ENCODE measurements at places on chromosomes 4 and X.

DNA sequence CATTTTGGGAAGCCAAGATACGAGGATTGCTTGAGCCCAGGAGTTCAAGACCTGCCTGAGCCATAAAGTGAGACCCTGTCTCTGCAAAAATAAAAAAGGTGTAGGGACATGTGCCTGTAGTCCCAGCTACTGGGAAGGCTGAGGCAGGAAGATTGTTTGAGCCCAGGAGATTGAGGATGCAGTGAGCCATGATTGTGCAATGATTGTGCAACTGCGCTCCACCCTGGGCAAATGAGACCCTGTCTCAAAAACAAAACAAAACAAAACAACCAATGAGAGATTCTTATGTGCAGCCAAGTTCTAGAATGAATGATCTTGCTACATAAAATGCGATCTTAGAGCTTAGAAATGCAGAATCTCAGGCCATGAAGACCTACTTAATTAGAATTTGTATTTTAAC lies 22.5 kb downstream of the SLC9B2 start:
- no peak for DNase-seq

- no peak for DNase-seq
These were observed 128.2 kb downstream of the ANAPC10 start for GRCh38 chr4:144969821-144970220.

- no peak for DNase-seq
These were observed 268.4 kb upstream of the MAGEB18 start for GRCh38 chrX:25869761-25870160.

DNA sequence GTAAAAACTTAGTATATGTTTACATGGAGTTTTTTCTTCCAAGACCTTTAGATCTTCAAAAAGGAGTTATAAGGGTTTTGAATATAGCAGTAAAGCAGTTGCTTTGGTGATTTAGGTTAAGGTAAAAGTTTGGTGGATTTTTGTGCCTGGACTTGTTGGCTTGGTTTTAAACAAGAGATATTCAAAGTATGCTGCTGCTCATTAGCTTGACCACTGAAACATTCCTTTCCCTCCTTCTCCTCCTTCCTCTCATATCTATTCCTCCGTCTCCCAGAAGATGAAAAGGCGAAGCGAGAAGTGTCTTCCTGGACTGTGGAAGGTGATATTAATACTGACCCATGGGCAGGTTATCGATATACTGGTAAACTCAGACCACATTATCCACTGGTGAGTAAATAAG lies 38.4 kb downstream of the METAP1 start:
- peak; percentile 70 for DNase-seq

DNA sequence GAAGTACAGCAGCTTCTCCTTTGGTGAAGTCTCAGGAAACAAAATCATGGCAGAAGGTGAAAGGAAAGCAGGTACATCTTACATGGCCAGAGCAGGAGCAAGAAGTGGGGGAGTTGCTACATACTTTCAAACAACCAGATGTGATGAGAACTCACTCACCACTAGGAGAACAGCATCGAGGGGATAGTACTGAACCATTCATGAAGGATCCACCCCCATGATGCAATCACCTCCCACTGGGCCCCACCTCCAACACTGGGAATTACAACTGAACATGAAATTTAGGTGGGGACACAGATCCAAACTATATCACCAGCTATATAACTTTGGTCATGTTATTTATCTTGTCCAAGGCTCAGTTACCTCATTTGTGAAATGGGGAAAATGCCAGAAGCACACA lies 159.4 kb downstream of the OPHN1 start:
- DNase-seq, result no peak

GRCh38 chrX:47628982-47629381 lies 748 bp downstream of the CFP start:
- DNase-seq, result no peak

GRCh38 chrX:80334583-80334982 lies 85.7 kb upstream of the TENT5D start:
- no peak for DNase-seq

DNA sequence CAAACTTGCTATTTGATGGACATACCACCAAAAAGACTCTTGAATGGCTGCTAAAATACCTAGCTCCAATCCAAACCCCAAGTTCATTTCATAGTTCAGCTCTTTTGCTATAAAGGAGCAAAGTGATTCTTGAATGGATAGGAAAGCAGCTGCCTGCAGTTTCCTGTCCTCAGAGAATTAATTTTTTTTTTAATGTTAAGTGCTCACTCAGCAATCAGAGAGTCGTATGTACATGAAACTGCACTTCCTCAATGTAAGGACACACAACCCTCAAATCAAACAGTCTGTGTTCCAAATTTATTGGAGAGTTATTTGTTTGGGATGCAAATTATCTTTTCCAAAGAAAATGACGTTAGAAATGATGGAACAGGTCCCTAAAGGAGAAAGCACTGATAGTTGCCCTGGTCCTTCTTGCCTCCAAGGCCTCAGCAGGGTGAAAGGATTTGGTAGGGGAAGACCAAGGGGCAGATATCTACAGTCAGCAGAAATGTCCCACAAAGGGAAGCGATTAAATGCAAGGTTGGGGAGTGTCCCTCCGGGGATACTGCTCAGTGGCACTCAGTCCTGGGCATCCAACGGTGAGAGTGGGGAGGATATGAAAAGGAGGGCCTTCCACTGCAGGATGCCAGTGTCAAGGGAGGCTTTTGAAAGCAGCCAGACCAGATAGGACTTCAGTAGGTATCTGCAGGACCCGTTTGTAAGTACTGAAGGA lies 67.2 kb upstream of the RASGEF1B start:
- no peak for DNase-seq

DNA sequence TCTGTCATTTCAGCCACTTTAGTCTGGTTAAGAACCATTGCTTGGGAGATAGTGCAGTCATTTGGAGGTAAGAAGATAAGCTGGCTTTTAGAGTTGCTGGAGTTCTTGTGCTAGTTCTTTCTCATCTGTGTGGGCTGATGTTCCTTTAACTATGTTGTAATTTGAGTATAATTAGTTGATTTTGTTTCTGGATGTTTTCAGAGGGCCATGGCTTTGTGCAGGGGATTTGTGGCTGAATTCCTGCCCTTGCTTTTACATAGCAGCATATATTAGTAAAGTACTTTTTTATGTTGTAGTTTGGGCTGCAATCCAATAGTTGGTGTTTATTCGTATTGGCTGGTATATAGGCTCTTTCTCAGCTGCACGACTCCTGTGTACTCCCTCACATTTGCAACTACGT lies 339.6 kb downstream of the ANKRD50 start:
- no peak for DNase-seq

DNA sequence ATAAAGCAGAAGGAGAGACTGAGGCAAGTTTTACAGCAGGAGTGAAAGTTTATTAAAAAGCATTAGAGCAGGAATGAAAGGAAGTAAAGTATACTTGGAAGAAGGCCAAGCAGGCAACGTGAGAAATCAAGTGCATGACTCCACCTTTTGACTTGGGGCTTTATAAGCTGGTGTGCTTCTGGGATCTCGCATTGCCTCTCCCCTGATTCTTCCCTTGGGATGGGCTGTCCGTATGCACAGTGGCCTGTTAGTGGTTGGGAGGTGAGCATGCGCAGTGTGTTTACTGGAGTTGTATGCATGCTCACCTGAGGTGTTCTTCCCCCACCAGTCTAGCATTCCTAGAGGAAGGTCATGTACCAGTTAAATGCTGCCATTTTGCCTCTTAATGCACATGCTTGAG lies 29.1 kb upstream of the C1QTNF7 start:
- DNase-seq, result no peak

- DNase-seq, result peak; percentile 83
These were observed at the start of gene ZCCHC12 for GRCh38 chrX:118823263-118824172. ZCCHC12 (plus strand) TSS chrX:118823824; CDS start chrX:118825245, 1,421 bp downstream.

GRCh38 chrX:116975517-116975916 lies 512.7 kb upstream of the CT83 start:
- no peak for DNase-seq

DNA sequence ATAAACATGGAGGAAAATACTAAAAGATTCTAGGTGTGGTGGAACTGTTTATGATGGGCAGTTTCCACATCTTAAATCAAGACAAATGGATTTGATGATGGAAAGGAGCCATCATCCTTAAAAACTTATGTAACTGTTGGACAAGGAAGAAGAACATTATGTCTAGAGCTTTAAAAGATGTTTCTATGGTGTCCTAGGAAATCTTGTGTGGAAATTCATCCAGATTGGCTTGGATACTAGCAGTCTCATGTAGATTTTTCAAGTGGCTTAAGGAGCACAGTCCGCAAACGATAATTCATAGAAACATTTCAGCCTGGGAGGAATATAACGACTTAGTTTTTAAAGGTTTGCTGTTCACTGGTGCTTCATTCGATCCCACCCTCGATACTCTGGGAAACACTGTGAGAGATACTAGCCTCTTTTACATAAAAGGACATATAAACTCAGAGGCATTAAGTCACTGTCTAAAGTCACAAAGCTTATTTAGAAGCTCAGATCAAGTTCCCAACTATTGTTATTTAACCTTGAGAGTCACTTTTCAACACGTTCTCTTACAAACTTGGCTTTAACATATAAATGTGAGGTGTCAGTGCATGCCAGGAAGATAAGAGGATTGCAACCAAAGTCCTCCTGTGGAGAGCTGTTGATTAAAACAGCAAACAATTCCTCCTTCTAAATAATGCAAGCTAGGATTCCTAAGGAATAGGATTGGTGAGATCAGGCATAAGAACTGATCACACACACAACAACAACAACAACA lies 135.7 kb upstream of the SCML1 start:
- DNase-seq, result no peak

DNA sequence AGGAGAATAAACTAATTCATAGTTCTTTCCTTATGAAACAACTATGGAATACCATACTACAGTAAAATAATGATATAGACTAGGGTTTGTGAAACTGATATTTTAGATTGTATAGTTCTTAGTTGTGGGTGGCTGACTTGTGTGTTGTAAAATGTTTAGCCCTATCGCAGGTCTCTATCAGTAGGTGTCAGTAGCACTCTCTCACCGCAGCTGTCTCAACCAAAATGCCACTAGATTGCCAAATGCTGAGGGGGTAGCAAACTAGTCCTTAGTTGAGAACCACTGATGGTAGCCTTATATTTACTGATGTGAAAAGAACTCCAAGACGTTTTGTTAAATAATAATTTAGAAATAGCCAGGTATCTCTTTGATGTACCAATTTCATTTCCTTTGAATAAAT lies 48.1 kb downstream of the RHOXF2B start:
- no peak for DNase-seq

GRCh38 chr4:180726611-180727010 lies 1516.6 kb upstream of the TENM3 start:
- no peak for DNase-seq

DNA sequence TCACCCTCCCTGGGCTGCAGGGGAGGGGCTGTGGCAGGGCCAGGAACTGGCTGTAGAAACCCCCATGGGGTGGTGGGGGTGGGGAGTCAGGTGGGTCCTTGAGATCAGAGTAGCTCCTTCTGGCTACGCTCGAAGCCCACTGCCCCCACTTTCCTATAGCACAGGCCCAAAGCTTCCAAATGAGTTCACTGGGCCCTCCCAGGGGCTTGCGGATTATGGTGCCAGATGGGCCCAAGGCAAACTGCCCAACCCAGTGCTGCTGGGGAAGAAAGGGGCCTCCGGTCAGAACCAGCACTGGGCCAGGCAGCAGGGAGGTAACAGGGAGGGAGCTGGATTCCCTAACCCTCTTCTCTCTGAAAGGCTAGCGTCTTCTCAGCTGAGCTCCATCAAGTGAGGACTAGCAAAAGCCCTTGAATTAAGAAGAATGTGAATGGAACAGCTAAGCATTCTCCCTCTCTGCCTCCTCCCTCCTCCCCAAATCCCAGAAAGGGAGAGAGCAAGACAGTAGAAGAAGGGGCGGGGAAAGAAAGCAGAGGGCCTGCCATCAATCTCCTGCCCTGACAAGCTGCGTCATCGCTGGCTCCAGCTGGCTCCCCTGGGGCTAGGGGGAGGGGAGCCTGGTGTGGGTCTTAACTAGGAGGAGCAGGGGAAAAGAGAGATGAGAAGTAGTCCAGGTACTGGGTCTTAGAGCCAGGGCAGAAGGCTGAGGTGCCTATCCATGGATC lies 34.7 kb downstream of the FRMPD3 start:
- DNase-seq, result peak; percentile 27

DNA sequence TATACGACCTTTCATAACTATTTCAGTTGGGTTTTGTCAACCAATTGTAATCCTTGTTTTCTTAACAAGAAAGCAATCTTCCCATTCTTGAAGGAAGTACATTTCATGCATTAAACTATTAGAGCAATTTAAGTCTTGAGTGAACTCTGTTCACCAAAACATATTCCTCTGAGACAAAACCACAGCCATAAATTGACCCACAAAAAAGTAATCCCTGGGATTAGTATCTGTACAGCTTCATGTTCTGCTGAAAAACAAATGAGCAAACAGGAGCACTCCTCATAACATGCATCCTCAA lies 207.0 kb upstream of the PDE5A start:
- no peak for DNase-seq

GRCh38 chr4:95363559-95363925 lies 185.2 kb downstream of the UNC5C start:
- peak; percentile 29 for DNase-seq

DNA sequence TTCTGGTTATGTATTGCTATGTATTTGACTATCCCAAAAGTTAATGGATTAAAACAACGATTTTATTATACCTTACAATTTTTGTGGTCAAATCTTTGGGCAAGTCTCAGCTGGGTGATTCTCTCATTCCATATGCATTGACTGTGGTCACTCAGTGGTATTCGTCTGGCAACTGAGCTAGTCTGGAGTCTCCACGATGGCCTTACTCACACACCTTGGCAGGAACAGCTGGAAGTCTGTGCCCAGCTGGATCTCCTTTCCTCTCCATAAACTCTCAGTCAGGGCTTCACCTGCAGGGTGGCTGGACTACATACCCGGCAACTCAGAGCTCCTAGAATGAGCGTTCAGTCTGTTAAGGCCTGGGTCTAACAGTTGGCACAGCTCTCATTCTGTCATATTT lies 141.1 kb upstream of the WDFY3 start:
- peak; percentile 74 for DNase-seq

DNA sequence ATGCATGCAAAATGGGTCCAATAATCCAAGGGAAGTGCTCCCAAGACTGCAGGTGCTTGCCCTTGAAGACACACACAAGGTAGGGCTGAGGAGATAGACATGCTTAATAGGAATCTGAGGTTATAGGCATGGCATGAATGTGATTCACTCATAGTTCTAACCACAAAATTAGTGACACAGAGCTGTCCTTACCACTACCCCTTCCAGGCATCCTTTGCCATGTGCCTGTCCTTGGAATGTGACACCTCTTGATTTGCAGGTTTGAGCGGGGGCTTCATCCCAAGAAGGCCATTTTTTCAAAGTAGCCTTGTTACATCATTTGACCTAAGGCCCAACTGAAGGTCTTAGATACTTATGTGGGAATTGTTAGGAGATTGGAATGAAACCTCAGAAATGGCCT lies 112.5 kb downstream of the CCNG2 start:
- no peak for DNase-seq

- no peak for DNase-seq
These were observed 77.6 kb upstream of the ITM2A start for GRCh38 chrX:79444694-79445210.

GRCh38 chr4:91256043-91256442 lies 1047.7 kb upstream of the GRID2 start:
- DNase-seq, result no peak

DNA sequence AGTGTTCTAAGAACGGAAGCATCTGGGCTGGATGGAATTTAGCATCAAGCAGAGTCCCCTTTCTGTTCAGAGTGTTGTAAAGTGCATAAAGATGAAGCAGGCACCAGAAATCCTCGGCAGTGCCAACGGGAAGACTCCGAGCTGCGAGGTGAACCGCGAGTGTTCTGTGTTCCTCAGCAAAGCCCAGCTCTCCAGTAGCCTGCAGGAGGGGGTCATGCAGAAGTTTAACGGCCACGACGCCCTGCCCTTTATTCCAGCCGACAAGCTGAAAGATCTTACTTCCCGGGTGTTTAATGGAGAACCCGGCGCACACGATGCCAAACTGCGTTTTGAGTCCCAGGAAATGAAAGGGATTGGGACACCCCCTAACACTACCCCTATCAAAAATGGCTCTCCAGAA lies 29.4 kb downstream of the NSD2 start:
- no peak for DNase-seq

Measured in astrocyte of the hippocampus (primary cell).